ENCODE measurements at places on chromosomes 12 and 14.

DNA sequence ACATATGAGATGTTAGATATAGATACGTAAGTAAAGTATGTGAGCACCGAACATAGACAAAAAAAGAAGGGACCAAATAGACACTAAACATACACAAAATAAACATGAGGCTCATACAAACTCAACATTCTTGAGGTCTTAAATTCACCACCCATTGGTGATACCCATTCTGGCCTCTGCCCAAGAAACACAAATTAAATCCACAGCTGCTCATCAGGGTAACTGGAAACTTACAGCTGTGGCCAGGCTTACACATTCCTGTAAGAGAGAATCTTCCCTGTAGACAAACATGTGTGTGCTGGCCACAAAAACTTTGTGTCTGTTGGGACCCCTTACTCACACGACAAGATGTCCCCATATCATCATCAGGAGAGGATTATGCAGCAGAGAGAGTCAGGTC, 22.4 kb downstream of the MAGOHB start:
- no peak for DNase-seq

GRCh38 chr12:53696655-53697331, 20.9 kb upstream of the ATP5MC2 start:
- DNase-seq: no peak

DNA sequence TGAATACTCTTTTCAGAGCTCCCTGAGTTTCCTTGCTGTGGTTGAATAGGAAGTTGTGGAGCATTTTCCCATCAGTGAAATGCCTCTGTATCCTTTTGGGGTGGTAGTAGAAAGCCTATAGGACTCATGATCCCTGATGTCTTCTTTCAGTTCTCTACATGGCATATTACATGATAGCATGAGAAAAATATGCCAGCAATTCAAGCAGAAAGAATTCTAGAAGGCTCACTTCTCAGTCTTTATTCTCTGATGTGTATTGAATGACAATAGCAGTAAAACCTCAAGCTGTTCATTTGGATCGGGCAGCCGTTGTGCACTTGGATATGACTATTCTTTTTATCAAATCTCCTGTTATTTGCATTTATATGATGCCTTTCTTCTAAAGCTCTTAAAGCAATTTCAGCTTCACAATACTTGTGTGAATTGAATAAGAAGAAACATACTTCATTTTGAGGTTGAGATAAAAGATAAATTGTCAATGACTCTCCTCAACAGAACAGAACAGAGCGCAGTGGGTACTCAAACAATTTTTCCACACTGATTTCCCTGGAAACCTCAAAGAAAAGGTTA, 251.5 kb upstream of the FBXO33 start:
- DNase-seq: no peak

- DNase-seq: no peak
Observed at GRCh38 chr12:124463341-124463921, 104.0 kb downstream of the NCOR2 start.

GRCh38 chr12:113103756-113104450, 31.7 kb downstream of the RASAL1 start:
- DNase-seq: no peak

DNA sequence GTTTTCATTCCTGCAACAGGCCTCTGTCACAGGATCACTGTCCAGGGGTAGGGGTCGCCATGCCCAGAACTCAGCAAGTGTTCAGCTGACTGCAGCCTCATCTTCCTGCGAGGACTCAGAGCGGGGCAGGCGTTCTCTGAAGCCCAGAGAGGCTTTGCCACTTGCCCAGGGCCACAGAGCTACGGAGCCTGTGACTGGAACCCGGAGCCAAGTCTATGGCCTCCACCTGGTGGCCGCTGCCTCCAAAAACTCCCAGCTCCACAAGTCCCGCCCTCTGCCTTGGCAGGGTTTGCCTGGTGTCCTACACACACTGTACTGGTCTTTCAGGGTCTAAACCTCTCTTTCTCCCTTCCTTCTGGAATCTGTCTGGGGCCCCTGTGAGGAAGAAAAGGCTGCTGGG, 8.7 kb upstream of the PPP1R13B start:
- no peak for DNase-seq

DNA sequence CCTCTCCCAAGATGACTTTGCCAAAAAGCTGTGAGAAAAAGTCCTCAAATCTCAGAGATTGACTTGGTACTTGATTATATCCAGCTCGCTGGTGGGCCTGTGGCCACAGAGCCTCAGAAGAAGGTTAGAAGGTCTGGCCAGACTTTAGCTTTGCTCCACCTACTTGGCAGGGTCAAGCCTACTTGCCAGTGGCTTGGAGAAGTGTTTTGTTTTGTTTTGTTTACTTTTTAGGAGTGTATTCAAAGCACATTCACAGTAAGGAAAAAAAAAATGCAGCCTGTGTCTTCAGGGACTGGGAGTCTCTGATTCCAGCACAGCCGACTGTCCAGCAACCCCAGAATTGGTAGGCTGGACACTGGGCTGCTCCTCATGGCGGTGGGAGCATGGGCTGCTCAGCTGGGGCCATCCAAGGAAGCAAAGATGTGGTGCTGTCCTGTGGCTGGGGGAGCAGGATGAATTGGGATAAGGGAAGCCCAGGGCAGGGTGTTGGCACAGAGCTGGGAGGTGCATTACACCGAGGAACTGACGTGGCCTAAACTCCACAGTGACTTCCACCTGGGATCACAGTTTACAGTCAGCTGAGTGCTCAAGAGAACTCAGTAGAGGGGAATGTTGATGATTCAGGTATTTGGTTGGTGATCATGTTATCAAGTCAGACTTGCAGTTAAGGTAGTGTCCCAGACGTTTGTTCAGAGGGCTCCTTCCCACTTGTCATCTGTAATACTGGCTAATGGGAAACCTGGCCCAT, 73.5 kb downstream of the PPP2R5C start:
- peak; percentile 34 for DNase-seq
